ENCODE measurements at places on chromosomes 11 and 22.

DNA sequence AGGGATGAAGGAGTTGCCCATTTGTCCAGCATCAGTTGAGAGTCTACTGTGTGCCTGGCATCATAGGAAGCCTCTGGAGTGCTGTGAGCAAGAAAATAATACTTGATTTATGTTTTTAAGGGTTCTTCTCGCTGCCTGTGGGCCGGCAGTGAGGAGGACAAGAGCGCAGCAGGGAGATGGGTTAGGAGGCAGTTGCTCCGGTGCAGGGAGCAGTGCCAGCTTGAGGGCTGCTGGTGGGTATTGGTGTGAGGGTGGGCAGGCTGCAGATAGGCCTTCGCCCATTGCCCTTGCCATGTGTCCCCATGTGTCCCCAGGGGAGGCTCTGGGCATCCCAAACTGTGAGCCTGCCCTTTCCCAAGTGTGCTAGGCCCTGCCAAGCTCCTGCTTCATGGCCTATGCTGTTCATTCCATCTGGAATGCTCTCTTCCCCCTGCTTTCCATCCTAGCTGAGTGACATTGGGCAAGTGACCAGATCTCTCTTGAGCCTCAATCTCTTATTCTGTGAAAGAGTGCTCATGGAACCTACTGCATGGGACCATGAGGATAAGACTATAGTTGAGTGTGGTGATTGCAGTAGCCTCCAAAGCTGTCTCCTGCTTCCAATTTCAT lies 19.8 kb downstream of the BMAL1 start:
- DNase-seq: no peak

GRCh38 chr11:119693253-119693815 lies 35.7 kb downstream of the NECTIN1 start:
- no peak for DNase-seq

GRCh38 chr22:46068593-46069491 lies 81.5 kb upstream of the PPARA start:
- no peak for DNase-seq

DNA sequence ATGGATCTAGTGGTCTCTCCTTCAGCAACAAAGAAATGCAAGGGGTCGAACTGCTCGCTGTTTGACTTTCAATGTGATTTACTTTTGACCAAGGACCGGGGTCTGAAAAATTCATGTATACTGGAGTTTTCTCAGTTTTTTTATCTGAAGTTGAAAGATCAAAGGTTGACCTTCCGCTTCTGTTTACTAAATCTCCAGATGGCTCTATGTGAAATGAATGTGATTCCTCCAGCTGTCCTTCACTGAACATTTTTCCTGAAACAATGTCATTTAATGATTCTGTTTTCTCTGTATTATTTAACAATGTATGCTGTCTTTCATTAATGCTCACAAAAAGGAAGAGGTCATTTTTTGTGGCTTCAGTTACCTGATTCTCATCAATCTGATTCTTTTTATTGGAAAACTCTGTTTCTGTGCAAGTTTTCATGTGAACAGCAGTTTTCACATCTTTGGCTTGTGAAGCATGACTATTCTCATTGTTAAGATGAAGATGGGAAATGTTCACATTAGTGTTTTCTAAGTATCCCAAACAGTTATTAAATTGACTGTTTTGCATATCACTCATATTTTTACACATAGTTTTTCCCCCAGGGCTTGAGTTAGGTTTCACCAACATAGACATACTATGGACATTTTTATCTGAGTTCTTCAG lies 30.0 kb downstream of the EIF3M start:
- no peak for DNase-seq

- DNase-seq: peak; percentile 50
These were observed 737.2 kb downstream of the LRRC4C start for GRCh38 chr11:40722179-40722795.

DNA sequence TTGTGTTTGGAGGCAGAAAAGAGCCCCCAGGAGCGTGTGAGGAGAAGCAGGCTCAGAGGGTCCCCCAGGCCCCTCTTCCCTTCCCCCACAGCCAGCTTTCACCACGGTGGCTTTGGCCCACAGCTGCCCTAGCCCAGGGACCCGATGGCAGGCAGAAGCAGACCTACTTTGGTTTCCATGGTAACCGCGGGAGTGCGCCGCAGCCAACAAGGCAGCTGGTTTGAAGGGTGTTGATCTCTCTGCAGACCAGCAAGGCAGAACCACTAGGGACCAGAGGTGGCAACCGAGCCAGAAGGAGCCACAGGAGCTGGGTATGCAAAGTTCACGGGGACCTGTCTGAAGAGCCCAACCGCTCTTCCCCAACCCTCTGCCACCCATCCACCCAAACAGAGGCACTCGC lies 69.4 kb downstream of the BUD13 start:
- DNase-seq: peak; percentile 88

- peak; percentile 96 for DNase-seq
These were observed 14.3 kb upstream of the FGF19 start for GRCh38 chr11:69718147-69718546.

All from H7 (cell line).